ENCODE measurements at places on chromosomes 1 and 21.

DNA sequence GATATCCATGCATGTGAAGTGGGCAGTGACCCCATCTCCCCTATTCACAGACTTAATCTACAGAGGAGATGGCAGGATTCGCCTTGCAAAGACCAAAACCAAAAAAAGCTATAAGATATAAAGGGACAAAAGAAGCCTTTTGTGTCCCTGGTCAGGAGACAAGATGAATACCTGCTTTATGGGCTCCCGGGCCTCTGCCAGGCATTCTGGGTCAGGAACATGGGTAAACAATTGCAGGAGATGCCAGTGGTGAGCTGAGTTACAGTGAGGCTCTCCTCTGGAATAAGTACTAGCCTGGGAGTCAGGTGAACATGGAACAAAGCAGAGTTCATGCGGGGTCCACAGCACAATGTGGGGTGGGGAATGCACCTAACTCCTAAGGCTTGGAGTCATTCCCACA lies 4.7 kb downstream of the SLC9A1 start:
- no peak for DNase-seq

- no peak for DNase-seq
Measured at GRCh38 chr1:44631333-44631646, 43.0 kb downstream of the TMEM53 start.

DNA sequence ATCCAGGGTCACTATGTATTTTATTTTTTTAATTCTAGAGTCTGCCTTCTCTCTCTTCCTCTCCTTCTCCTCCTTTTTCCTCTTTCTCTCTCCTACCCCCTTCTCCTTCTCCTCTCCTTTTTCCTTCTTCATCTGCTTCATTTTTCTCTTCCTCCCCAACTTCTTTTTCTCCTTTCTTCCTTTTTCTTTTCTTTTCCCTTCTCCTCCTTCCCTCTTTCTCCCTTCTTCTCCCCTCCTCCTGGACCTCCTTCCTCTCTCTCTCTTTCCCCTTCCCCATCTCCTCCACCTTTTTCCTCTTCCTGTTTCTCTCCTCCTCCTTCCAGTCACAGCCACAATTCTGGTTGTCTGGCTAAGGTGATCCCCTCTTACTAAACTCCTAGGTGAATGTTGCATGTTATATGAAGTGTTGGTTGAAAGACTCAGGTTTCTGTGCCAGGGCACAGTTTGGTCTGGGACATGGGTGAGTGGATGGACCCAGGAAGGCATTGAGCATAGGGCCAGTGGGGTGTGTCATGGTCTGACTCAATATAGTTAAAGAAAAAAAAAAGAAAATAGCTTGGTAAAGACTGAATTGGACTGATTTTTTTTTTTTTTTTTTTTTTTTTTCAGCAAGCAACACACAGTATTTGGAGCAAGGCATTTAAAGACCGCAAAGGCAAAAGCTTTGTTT lies 266.9 kb downstream of the TGFB2 start:
- no peak for DNase-seq

- no peak for DNase-seq
Measured at GRCh38 chr1:100009458-100009857, 39.7 kb downstream of the SLC35A3 start.

DNA sequence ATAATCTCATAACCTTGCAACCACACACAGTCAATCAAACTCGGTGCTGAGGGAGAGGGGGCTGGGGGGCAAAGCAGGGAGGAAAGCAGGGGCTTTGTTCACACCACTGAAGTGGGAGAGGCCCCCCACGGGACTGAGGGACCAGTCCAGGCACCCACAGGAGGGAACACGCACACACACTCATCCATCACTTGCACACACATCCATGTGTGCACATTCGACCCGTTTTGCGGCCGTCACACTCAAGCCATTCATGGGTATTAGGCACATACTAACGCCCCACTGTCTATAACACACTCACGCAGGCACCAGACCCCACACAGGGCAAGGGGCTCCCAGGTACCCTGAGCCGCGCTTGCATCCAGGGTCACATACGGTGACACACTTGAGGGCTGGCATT lies 14.0 kb downstream of the EFNA3 start:
- no peak for DNase-seq

DNA sequence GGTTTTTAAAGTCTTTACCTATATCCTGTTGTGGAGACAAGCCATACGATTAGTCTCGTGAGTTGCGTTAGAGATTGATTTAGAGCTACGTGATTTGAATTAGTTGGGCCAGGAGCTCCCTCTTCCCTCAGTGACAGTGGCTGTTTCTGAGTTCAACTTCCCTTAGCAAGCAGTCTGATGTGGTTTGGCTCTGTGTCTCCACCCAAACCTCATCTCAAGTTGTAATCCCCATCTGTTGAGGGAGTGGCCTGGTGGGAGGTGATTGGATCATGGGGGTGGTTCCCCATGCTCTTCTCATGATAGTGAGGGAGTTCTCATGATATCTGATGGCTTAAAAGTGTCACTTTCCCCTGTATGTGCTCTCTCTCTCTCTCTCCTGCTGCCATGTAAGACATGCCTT lies 192.9 kb upstream of the PTGFR start:
- no peak for DNase-seq

GRCh38 chr21:45138199-45139002 lies 64.0 kb downstream of the ADARB1 start:
- DNase-seq, result peak; percentile 62

Measured in KG1 (cell line).